GM12878 (cell line): ENCODE measurements at places on chromosomes 12 and 14. TPM values are rescaled to one million over a fixed set of nuclear protein-coding genes. Genes with fewer than 3 reads are reported as not detected.
A peak's percentile ranks its signal among the peaks of the same experiment; 100 is the strongest.

- DNase-seq, result no peak
- H3K4me3 ChIP-seq, result no peak overlapping the region
- H3K36me3 ChIP-seq, result no peaks in the 10 kb centered on the region
Observed at GRCh38 chr12:123036466-123037285, 56.2 kb downstream of the ARL6IP4 start.

The MUCL1 gene
- not detected in 2 replicates for total RNA-seq

- H3K4me3 ChIP-seq, result no peak overlapping the region
- H3K27ac ChIP-seq, result no peak overlapping the region
- no peak for DNase-seq
- no peaks in the 10 kb centered on the region for H3K4me1 ChIP-seq
- H3K27me3 ChIP-seq, result no peaks in the 10 kb centered on the region
Observed at GRCh38 chr12:38152816-38153736, 163.5 kb upstream of the ALG10B start.

- no peak overlapping the region for H3K4me3 ChIP-seq
- H3K4me1 ChIP-seq, result no peaks in the 10 kb centered on the region
- DNase-seq, result no peak
Observed at GRCh38 chr12:70788774-70789173, 131.8 kb downstream of the PTPRR start.

DNA sequence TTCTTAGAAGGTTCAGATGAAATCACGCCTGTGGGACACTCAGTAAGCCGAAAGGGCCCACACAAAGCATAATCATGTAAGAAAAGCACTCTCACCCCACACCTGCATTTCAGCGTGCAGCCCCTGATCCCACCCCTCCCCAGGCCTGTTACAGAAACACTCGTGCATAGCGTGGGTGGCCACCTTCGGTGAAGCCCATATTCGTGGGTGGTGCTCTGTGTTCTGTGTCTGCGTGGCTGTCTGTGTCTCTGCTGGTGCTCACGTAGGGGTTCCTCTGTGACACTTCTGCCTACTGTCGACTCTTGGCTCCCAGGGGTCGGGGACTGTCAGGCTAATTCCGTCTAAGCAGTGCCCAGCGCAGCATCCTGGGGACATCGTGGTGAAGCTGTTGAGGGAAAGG, 74.0 kb downstream of the B4GALNT3 start:
- no peaks in the 10 kb centered on the region for H3K4me1 ChIP-seq
- DNase-seq, result no peak
- H3K27me3 ChIP-seq, result no peaks in the 10 kb centered on the region; the same call in none of the 2 replicates

DNA sequence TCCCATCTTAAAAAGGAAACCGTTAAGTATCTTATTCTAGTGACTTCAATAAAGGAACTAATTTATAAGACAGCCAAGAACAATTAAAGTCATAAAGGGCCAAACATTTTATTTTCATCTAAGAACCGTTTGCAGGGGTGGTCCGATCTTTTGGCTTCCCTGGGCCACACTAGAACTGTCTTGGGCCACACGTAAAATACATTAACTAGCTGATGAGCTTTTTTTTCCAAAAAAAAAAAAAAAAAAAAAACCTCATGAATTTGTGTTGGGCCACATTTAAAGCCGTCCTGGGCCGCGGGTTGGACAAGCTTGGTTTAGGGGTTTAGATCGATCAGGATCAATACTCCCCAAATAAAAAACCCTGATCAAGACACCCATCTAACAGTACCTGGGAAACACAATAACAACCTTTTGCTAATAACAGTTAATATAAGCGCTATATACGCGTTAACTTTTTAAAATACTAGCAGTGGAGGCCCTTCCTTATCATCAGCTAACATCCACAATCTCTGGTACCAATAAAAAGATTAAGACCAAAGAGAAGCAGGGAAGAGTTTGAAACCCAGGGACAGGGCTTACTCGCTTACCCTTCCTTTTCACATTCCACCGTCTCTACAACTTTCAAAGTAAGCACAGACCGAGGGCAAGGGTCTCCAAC, 1.1 kb downstream of the NAP1L1 start:
- DNase-seq, result no peak
- no peaks in the 10 kb centered on the region for H3K36me3 ChIP-seq
- peaks cover 11% of the 10 kb centered on the region for H3K4me1 ChIP-seq
- peak overlapping the region; percentile 74 for H3K4me3 ChIP-seq
- peak overlapping the region; percentile 91 for H3K27ac ChIP-seq

The TMEM132C gene
- not detected in 2 replicates for total RNA-seq

The IGF1 gene
- 3.2 and 3.4 TPM in 2 replicates for total RNA-seq

GRCh38 chr12:114355389-114356088, 50.4 kb downstream of the TBX5 start:
- no peaks in the 10 kb centered on the region for H3K4me1 ChIP-seq
- no peak for DNase-seq
- no peak overlapping the region for H3K4me3 ChIP-seq
- H3K36me3 ChIP-seq, result no peaks in the 10 kb centered on the region
- no peak overlapping the region for H3K27ac ChIP-seq

DNA sequence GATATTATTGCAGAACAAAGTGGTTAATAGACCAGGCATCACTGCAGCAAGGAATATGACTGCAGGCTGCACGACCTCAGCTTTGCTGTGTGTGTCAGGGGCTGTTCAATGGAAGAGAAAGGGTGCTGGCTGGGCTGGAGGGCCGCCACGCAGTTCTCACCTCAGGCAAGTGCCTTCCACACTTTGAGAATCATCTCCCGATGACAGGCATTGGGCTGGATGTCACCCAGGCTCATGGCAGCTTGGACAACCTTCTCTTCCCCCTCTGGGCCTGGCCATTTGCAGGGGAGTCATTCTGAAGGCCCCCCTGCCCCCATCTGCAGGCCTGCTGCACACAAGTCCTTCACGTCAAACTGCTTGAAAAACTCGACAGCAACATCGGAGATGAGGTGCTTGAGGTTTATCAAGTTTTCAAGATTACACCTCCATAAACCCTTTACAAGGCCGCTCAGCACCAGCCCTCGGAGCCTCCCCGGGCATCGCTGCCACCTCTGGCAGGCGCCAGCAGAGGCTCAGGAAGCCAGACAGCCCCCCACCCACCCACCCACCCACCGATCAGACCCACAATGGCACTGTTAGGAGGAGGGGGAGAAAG, 165.9 kb upstream of the GSC start:
- H3K4me3 ChIP-seq, result no peak overlapping the region
- 0 out of 2 replicates have a peak, but pooled peaks cover 2% of the 10 kb centered on the region for H3K27me3 ChIP-seq
- no peaks in the 10 kb centered on the region for H3K4me1 ChIP-seq
- no peak for DNase-seq
- H3K27ac ChIP-seq, result no peak overlapping the region
- no peaks in the 10 kb centered on the region for H3K36me3 ChIP-seq

DNA sequence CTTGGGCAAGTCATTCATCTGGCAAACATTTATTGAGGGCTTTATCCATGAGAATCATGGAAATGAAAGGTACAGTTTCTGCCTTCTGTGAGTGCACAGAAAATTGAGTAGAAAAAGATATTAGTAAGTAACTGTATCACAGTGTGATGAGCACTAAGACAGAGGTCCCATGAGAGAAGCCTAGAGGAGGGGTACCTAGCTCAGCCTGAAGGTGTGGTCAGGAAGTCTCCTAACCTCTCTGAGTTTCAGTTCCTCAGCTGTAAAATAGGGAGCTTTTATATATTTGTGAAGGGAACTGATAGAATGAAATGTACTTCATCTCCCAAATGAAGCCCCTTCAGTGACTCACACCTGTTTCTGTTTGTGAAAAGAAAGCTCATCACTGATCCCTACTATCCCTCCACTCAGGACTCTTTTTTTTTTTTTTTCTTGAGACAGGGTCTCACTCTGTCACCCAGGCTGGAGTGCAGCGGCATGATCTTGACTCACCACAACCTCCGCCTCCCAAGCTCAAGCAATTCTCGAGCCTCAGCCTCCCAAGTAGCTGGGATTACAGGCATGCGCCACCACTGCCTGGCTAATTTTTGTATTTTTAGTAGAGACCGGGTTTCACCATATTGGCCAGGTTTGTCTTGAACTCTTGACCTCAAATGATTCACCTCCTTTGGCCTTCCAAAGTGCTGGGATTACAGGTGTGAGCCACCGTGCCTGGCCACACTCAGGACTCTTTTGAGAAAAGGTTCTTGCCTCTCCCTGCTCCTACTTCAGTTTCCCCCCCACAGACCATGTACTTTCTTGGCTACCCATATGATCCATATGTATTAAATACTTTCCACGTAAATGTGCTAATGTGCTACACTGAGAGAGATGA, 93.7 kb upstream of the FUT8 start:
- H3K27ac ChIP-seq, result peak overlapping the region; percentile 94
- no peaks in the 10 kb centered on the region for H3K27me3 ChIP-seq
- H3K4me3 ChIP-seq, result peak overlapping the region; percentile 66
- peak; percentile 80 for DNase-seq
- H3K4me1 ChIP-seq, result peaks cover 62% of the 10 kb centered on the region

DNA sequence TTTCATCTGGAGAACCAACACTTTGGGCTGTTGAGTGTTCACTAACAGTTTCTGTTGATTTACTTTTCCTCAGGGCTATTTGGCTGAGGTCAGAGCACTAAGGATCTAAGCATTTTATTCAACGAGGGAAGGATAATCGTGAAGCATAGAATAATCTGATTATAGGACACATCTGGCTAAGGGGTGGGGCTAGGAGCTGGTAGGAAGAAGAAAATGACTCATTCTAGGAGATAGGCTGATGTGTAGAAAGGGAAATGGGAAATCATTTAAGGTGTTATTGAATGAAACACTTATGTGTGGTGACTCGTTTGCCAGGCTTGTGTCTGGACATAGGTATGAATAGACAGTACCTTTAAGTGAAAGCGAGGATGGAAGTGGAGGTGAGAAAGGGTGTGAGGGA, 167.2 kb downstream of the ETNK1 start:
- H3K27ac ChIP-seq, result no peak overlapping the region
- no peak for DNase-seq
- no peaks in the 10 kb centered on the region for H3K4me1 ChIP-seq
- H3K27me3 ChIP-seq, result no peaks in the 10 kb centered on the region

DNA sequence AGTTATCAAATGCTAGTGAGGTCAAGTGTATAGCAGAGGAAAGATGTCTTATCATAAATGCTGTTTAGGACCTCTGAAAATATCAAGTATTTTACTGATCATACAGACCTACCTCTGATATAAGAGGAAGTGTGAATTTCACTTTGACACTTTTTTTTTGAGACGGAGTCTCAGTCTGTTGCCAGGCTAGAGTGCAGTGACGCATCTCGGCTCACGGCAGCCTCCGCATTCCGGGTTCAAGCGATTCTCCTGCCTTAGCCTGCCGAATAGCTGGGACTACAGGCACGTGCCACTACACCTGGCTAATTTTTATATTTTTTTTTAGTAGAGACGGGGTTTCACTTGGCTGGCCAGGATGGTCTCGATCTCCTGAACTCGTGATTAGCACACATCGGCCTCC, 55.1 kb upstream of the PIK3C2G start:
- DNase-seq, result no peak
- H3K4me1 ChIP-seq, result no peaks in the 10 kb centered on the region
- H3K36me3 ChIP-seq, result no peaks in the 10 kb centered on the region
- no peaks in the 10 kb centered on the region for H3K27me3 ChIP-seq

GRCh38 chr14:70782361-70782760, 27.0 kb downstream of the MAP3K9 start:
- H3K4me3 ChIP-seq, result no peak overlapping the region
- H3K27ac ChIP-seq, result no peak overlapping the region
- no peaks in the 10 kb centered on the region; the same call in 1 of the 2 replicates for H3K36me3 ChIP-seq
- no peak for DNase-seq
- H3K4me1 ChIP-seq, result peaks cover 41% of the 10 kb centered on the region
- no peaks in the 10 kb centered on the region for H3K27me3 ChIP-seq

The PGAM5 gene
- total RNA-seq, result 79.7 and 90.9 TPM in 2 replicates
